ENCODE measurements at places on chromosomes 16 and 17.

DNA sequence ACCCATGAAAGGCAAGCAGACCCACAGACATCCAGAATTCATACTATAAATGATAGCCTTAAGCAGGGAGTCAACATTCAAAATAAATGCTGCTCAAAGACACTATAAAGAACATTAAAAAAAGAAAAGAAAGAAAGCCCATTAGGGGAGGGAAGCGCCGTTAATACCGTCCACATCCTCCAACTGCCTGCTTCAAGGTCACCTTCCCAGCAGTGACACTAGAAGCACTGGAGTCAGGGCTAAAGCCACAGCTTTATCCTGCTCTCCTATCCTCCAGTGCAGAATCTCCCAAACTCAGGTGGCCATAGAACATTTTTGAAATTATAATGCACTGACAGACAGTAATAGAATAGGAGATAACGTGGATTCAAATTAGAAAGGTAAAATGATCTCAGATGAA is 59.4 kb downstream of the TEX2 start:
- no peak for DNase-seq

GRCh38 chr17:7294614-7295153 is at the start of gene YBX2:
Gene YBX2 (minus strand): TSS chr17:7294639. CDS start chr17:7294500, 139 bp downstream.
- peak; percentile 73 for DNase-seq

GRCh38 chr17:17179371-17179827 is 26.7 kb downstream of the PLD6 start:
- peak; percentile 21 for DNase-seq

- DNase-seq = no peak
Measured at GRCh38 chr16:54817432-54817831, 113.2 kb upstream of the IRX5 start.

DNA sequence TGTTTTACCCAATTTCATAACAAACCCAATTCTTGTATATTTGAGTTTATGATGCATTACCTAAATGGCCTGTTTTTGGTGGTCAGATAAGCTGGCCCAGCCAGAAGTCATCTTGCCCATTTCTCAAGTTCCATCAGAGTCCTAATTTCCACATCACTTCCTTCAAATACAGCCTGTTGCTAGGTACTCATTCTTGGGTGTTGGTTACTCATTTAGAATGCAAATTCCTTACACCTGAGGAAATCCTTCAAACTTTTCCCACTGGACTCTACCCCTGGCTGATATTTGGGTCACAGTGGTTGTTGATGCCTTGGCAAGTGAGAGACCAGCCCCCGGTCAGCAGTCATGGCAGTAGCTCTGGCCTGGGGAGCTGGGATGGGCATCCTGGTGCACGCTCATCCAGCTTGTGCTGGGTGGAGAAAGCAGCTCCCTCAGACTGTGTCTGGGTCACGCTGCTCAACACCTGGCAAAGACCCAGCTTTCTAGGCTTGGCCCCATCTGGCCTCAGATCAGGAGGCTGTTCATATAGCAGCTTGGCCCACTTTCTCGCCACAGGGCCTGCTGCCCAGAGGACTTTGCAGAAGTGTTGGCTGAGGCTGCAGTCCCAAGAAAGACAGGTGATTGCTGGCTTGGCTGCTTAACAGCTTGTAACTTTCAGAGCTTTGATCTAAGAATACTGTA is 25.8 kb downstream of the WSB1 start:
- no peak for DNase-seq

GRCh38 chr16:2384426-2384825 is 43.9 kb upstream of the ABCA3 start:
- DNase-seq = no peak

DNA sequence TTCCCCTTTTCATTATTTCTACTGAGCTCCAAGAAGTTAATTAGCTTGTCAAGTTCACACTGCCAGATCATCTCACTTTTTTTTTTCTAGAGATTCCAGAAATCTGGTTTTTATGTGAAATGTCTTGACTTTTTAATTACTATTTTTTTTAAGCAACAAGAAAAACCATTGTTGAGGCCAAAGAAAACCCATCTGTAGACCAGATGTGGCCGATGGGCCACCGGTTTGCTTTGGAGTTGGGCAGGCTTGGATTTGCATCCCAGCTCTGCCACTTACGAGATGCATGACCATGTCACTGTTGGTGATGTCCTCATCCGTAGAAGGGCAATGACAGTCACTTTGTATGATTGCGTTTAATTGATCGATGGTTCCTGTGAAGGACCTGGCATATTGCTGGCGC is 34.2 kb upstream of the MRTFB start:
- DNase-seq = no peak

DNA sequence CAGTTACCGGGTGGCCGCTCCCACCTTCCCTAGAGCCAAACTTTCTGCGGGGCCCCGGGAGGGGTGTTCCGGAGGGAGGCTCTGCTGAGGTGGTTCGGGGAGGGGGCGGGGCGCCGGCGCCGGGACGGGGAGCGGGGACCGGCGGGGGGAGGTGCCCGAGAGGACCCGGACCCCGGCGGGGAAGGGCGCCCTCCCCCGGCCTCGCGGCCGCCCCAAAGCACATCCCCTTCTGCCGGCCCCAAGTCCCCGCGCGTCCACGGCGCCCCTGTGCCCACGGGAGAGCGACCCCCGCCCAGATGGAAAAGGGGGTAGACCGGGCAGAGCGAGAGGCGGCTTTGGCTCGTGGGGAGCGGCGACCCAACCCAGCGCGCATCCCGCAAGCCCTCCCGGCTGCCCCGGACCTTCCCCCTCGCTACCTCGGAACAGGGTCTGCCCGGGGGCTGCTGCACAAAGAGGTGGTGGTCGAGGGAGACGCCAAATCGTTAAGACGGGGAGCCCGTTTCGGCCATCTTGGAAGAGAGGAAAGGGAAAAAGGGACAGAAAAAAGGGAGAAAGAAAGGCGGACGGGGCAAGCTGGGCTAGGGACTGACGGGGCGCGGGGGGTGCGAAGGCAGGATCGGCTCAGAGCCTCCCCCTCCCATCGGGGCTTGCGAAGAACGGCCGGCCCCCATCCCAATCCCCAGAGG is 530 bp downstream of the PCGF2 start:
- no peak for DNase-seq

DNA sequence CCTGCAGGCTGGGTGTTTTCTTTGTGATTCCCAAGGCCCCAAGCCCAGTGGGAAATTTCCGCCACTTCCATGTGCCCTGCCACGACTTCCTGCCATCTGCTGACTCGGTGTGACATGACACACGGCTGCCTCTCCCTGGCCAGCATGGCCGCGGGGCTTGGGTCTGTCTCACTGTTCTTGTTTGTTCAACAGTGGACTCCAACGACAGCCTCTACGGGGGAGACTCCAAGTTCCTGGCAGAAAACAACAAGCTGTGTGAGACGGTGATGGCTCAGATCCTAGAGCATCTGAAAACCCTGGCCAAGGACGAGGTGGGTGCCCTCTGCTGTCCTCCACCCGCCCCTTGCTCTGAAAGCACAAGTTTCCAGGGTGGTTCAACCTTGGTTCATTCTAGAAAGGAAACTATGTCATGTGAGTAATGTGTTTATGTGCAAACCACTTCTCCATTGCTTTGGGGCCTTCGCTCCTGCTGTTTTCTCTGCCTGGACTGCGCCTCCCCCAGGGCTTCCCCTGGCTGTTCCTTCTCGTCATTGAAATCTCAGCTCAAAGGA is 26.8 kb downstream of the KNOP1 start:
- no peak for DNase-seq

GRCh38 chr16:8931859-8932258 is 31.8 kb downstream of the USP7 start:
- peak; percentile 54 for DNase-seq

GRCh38 chr17:17154556-17154955 is 51.6 kb downstream of the PLD6 start:
- no peak for DNase-seq

- DNase-seq = no peak
Measured at GRCh38 chr17:16150251-16150856, 65.0 kb downstream of the NCOR1 start.

- DNase-seq = no peak
Measured at GRCh38 chr17:43987131-43988021, 17.0 kb upstream of the NAGS start.

GRCh38 chr16:3787924-3788661 is 70.8 kb upstream of the TRAP1 start:
- no peak for DNase-seq

- no peak for DNase-seq
Measured at GRCh38 chr16:11020792-11021551, 76.6 kb downstream of the CLEC16A start.

- DNase-seq = no peak
Measured at GRCh38 chr16:86080131-86080875, 181.3 kb downstream of the IRF8 start.

GRCh38 chr16:71407731-71408130 is 34.1 kb downstream of the TLE7 start:
- DNase-seq = no peak

GRCh38 chr16:90032674-90033331 is 13.5 kb upstream of the DBNDD1 start:
- no peak for DNase-seq

- DNase-seq = peak; percentile 88
Measured at GRCh38 chr17:4986951-4987766, at the start of gene CAMTA2. Gene CAMTA2 (minus strand): TSS chr17:4987675. CDS start chr17:4986222, 1,453 bp downstream.

GRCh38 chr17:83012868-83013778 is 66.3 kb upstream of the METRNL start:
- no peak for DNase-seq

- DNase-seq = peak; percentile 5
Measured at GRCh38 chr17:876272-876671, 94.1 kb downstream of the MRM3 start.

DNA sequence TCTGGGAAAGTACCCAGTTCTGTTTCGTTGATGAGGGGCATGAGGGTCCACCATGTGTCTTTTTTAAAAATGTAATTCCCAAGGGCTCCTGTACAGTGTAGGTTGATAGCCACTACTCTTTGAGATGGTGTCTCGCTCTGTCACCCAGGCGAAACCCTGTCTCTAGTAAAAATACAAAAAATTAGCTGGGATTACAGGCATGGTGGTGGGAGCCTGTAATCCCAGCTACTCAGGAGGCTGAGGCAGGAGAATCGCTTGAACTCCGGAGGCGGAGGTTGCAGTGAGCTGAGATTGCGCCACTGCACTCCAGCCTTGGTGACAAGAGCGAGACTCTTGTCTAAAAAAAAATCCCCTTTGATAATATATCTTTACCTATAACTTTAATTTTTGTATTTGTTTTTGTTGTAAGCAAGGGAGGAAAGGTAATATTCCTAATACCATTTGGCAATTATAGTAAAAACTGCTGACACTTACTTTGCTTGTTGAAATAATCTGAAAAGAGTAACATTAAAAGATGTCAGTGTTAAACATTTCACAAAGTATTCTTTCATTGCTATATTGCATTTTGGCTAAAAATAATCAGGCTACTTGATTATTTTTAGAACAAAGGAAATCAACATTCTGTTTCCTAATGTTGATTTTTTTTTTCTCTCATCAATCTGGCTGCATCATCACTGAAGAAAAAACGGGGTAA is 11.8 kb downstream of the KPNA2 start:
- no peak for DNase-seq
